ENCODE measurements at places on chromosomes 6 and 20. TPM values are rescaled to one million over a fixed set of nuclear protein-coding genes. Genes with fewer than 3 reads are reported as not detected.

PSMB8 gene
- 82.7 TPM for total RNA-seq

COL21A1 gene
- total RNA-seq: 1.9 TPM

MEP1A gene
- 260 TPM for total RNA-seq

HLA-DQB2 gene
- not detected for total RNA-seq

OSTM1 gene
- total RNA-seq: 53.8 TPM

DEFB124 gene
- not detected for total RNA-seq

GINS1 gene
- not detected for total RNA-seq

GPR6 gene
- total RNA-seq: not detected

ECT2L gene
- total RNA-seq: not detected

EPB41L1 gene
- 167 TPM for total RNA-seq

AVP gene
- not detected for total RNA-seq

TNFRSF6B gene
- 34.4 TPM for total RNA-seq

POU5F1 gene
- total RNA-seq: 20.2 TPM

SLC17A3 gene
- total RNA-seq: not detected

CALHM5 gene
- total RNA-seq: not detected

ELOVL4 gene
- total RNA-seq: 0.32 TPM

RIPOR3 gene
- total RNA-seq: 15.7 TPM

MACROD2 gene
- total RNA-seq: 33.0 TPM

SESN1 gene
- 43.1 TPM for total RNA-seq

HLA-A gene
- 733 TPM for total RNA-seq

TAAR1 gene
- total RNA-seq: not detected

RPRD1B gene
- total RNA-seq: 20.1 TPM

EMILIN3 gene
- total RNA-seq: 0.40 TPM

SAMD10 gene
- total RNA-seq: 86.2 TPM

CDSN gene
- not detected for total RNA-seq

GPLD1 gene
- total RNA-seq: 5.2 TPM

TAAR2 gene
- not detected for total RNA-seq

RGS17 gene
- total RNA-seq: 0.55 TPM

EFCAB8 gene
- total RNA-seq: not detected

SLC22A2 gene
- total RNA-seq: not detected

SLC22A3 gene
- total RNA-seq: 7.0 TPM

VARS2 gene
- 28.4 TPM for total RNA-seq

KCNK5 gene
- 58.6 TPM for total RNA-seq

GMDS gene
- 66.2 TPM for total RNA-seq

LIME1 gene
- total RNA-seq: 24.4 TPM

PRELID3B gene
- 32.9 TPM for total RNA-seq

BCAS1 gene
- 108 TPM for total RNA-seq

APOM gene
- not detected for total RNA-seq

DLL1 gene
- total RNA-seq: 17.0 TPM

SSTR4 gene
- total RNA-seq: not detected

HRH3 gene
- not detected for total RNA-seq

PACSIN1 gene
- total RNA-seq: 1.9 TPM

TAB2 gene
- total RNA-seq: 89.9 TPM

SCUBE3 gene
- 0.64 TPM for total RNA-seq

CNBD2 gene
- total RNA-seq: 7.8 TPM

NKX2-2 gene
- total RNA-seq: 0.60 TPM

PBX2 gene
- 44.5 TPM for total RNA-seq

All from transverse colon (tissue), 4 donors.